ENCODE measurements at places on chromosomes 2 and 18.

GRCh38 chr2:30686000-30686399, 121.2 kb downstream of the CAPN13 start:
- DNase-seq, result no peak

- DNase-seq, result peak; percentile 59
Observed at GRCh38 chr2:16625201-16625729, 40.4 kb downstream of the CYRIA start.

DNA sequence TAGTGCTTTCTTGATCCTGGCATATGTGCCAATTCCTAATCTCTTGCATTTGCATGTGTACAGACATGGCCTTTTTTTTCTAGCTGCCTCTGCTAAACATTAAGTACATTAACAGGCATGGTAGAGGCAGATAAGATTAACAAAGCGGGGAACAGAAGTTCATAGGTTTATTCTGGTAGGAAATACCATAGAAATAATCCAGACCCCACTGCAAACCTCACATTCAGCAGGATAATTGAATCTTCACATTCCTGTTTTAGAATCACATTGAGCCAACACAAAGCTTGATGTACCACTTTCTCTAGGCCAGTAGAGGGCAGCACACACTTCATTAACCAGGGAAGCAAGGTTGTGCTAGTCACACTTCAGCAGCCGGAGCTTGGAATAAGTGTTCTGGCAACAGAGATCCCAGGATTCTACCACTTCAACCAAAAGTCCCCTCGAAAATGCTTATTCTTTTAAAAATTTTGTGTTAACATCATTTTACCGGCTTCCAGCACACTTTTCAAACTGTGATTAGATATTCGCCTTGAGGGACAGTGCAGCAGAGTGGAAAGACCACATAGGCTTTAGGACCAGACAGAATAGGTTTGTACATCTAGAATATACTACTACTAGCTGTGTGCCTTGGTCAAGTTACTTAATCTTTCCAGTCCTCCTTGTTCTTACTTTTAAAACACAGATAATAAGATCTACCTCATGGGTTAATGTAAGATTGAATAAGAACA, 420.2 kb upstream of the CHST9 start:
- DNase-seq, result no peak

DNA sequence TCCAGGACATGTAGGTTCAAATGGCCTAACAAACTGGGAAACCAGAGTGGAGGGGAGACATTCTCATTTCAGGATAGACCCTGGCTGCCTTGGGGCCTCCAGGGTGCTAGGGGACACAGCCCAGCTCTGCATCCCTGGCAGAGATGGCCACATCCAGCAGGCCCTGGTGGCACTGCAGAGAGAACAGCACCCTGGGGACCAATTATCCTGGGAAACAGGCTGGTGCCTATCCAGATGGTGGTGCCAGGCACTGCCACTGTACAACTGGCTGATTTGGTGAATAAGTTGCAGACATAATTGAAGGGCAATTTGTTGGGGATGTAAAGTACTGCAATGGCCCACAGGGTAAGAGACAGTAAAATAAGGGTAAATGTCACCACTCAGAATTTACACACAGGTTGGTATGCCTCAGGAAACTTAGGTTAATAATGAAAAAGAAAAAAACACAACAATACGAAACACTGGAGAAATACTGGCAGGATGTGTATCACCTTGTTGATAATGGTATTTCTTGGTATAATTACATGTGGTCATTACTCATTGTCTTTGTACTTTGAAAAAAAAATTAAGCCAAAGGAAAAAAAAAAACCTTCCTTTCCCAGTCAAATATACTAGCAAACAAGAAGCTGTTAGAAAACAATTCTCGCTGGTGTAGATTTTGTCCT, 12.8 kb upstream of the SFTPB start:
- no peak for DNase-seq

- DNase-seq, result no peak
Observed at GRCh38 chr2:203600286-203600685, 65.2 kb upstream of the RAPH1 start.

GRCh38 chr2:78861546-78861945, 164.0 kb upstream of the REG3G start:
- DNase-seq, result no peak

Data from GF-D8 (cell line).